Left ventricle myocardium superior (tissue), 1 donor: ENCODE measurements at places on chromosomes 5 and 9. TPM values are rescaled to one million over a fixed set of nuclear protein-coding genes. Genes with fewer than 3 reads are reported as not detected.

DNA sequence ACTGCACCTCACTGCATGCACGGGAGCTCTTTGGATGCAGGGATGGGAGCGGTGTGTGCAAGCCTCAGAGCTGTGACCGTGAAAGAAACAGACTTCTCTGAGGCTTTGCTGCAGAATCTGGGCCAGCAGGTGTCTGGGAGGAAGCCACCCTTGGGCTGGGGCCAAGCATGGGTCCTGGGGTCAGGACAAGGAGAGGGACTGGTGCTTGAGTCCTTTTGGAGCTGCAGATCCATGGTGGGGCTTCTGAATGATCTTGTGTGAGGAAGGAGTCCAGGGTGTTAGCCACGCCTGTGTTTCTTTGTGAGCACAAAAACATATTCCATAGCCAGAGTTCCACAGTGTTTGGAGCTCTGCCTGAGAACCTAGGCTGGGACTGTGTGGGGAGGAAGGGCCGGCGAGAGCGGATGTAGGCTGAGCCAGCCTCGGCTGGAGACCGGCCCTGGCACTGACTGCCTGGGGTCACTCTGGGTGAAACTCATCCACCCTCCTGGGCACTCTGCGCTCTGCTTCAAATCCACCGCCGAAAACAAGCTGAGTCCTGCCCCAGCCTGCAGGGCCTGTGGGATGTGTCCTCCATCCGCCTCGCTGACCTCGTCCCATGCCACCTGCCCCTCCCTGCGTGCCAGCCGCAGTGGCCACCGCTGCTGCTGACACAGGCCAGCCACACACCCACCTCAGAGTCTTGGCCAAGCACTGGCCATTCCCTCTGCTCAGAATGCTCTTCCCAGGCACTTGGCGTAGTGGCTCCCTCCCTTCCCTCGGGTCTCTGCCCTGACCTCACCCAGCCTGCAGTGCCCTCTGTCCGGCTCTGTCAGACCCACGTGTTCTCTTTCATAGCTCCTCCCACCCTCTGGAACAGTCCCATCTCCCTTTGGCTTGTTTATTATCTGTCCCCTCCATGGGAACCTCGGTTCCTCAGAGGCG is 26.7 kb downstream of the ERGIC1 start:
- peak; percentile 94 for DNase-seq

DNA sequence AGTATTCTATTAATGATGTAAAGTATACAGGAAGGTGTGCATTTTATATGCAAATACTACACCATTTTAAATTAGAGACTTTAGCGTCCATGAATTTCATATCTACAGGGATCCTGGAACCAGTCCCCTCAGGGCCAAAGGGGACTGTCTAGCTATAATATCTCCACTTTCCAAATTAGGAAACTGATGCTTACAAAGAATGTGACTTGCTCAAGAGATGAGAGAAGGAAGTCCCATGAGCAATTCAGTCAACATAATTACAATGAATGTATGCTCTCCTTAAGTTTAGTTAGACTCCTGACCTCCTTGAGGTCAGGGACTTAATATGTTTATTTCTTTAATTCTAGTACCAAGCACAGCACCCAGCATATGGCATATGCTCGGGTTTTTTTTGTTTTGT is 23.7 kb downstream of the NIPBL start:
- DNase-seq, result no peak

The EQTN gene
- not detected for total RNA-seq

The DMGDH gene
- 1.3 TPM for total RNA-seq

- no peak for DNase-seq
Observed at GRCh38 chr5:137481596-137481995, 17.5 kb downstream of the SPOCK1 start.

DNA sequence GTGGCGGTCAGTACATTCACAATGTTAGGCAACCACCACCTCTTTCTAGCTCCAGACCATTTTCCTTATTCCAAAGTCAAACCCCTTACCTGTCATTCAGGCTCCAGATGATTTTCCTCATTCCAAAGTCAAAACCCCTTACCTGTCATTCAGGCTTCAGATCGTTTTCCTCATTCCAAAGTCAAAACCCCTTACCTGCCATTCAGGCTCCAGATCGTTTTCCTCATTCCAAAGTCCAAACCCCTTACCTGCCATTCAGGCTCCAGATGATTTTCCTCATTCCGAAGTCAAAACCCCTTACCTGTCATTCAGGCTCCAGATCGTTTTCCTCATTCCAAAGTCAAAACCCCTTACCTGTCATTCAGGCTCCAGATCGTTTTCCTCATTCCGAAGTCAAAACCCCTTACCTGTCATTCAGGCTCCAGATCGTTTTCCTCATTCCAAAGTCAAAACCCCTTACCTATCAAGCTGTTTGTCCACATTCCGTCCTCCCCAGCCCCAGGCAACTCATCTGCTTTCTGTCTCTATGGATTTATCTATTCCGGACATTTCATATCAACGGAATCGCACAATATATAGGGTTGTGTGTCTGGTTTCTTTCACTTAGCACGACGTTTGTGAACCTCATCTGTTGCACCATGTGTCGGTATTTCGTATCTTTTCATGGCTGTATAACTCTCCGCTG is 5.2 kb downstream of the PLEKHG4B start:
- no peak for DNase-seq

DNA sequence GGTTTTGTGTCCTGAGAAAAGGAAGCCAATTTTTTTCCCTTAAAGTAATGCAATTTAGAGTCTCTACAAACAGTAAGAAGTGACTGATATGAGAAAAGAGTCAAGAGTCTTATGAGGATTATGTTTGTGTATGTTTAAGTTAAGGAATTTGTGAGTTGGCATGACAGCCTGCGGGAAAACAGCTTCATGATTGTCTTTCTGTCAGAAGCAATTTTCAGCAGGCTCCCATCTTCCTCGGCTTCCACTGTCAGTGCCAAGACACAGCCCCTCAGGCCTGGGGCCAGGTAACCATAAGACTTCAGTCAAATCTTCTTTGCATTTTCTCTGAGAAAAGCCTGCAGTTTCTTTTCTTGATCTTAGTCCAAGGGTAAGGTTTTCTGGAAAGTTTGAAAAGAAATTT is 17.0 kb upstream of the SELENOP start:
- DNase-seq, result no peak

GRCh38 chr9:69981686-69982445 is 61.8 kb upstream of the MAMDC2 start:
- no peak for DNase-seq

DNA sequence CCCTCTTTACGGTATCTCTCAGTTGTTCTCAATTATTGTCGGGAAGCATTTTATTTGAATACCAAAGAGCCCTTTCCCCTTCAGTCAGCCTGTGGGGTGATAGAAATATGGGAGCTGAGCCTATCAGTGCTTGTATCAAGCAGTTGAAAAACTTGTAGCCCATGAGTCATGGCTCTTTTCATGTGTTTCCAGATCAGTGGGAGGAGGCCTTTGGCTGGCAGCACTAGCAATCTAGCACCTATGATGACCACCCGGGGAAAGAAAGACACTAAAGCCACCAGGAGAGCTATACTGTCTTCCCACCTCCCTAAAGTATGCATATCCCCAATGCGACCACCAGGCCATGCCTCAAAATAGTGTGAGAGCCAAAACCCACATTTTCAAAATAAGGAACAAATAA is 696.9 kb upstream of the C9orf72 start:
- DNase-seq, result no peak

The PBX3 gene
- 50.4 TPM for total RNA-seq

DNA sequence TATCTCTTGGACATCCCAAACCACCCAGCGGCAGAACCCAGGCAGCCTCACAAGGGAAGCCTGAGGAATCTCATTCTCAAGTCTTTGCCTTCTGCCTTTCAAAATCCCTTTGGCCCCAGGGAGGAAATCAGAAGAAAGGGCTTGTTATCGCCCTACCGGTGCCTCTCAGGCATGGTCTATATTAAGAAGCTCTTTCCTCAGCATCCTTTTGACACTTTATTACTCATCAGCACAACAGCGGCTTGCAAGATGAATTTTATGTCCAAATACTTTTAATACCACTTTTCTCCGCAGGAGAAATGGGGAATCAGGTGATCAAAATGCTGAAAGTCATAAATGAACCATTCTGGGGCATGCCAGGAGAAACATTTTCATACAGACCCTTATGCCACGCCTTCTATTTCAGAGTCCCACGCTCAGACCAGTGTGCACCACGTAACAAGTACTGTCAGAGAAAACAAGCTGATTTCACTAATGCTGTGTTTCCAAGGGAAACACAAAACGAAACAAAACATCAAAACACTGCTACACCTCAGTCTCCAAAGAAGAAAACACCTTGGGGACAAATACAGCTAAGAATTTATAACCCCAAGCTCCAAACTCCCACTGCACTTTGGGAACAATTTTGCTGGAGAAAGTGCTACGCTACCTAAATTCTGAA is 30.0 kb downstream of the RAPGEF1 start:
- DNase-seq, result no peak

DNA sequence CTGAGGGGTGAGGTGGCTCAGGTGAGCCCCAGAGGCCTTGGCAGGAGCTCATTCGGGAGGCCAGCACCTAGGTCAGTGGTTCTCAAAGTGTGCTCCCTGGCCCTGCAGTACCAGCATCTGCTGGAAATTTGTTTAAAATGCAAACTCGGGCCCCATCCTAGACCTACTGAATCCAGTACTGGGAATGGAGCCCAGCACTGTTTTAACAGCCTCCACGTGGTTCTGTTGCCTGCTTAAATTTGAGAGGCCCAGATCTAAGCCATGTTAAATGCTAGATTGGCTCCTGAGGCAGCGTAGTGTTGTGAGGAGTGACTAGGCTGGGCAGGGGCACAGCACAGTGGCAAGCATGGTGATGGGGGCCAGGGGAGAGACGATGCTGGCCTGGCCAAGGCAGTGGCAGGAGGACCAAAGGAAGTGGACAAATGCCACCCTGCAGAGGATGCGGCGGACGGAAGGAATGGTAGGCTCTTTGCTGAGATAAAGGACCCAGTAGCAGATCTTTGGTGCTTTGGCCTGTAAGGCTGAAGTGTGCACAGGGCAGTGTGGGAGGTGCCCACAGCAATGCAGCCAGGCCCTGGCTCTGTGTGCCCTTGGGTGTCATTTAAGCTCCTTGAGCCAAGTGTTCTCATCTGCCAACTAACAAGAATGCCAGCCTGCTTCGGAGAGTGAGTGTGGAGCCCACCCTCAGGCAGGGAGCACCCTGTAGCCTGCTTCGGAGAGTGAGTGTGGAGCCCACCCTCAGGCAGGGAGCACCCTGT is 4.2 kb downstream of the PRR7 start:
- no peak for DNase-seq

DNA sequence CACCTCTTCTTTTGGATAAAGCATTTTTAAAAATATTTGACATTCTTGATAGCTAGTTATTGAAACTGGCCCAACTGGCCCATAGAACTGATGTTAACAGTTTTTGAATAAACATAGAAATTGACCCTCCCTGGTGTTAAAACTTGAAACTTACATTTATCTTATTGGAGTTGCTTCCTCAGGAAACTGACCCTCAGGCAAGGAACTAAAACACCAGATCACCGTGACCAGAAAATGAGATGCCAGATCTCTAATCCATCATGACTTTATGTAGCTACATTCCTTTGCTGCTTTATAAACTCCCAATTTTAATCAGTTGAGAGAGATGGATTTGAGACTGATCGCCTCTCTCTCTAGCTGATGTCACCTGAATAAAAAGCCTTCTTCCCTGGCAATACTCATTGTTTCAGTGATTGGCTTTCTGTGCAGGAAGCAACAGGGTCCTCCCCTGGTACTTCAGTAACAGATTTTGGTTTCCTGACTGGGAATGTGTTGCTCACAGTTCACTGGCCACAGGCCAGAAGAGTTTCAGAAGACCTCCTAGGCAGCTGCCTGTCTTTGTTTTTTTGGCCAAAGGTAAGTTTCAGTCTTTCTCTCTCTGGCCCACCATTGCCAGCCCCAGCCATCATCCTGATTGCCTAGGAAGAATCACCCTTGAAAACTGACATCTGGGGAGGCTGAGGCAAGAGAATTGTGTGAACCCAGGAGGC is 212.4 kb downstream of the DTWD2 start:
- no peak for DNase-seq

DNA sequence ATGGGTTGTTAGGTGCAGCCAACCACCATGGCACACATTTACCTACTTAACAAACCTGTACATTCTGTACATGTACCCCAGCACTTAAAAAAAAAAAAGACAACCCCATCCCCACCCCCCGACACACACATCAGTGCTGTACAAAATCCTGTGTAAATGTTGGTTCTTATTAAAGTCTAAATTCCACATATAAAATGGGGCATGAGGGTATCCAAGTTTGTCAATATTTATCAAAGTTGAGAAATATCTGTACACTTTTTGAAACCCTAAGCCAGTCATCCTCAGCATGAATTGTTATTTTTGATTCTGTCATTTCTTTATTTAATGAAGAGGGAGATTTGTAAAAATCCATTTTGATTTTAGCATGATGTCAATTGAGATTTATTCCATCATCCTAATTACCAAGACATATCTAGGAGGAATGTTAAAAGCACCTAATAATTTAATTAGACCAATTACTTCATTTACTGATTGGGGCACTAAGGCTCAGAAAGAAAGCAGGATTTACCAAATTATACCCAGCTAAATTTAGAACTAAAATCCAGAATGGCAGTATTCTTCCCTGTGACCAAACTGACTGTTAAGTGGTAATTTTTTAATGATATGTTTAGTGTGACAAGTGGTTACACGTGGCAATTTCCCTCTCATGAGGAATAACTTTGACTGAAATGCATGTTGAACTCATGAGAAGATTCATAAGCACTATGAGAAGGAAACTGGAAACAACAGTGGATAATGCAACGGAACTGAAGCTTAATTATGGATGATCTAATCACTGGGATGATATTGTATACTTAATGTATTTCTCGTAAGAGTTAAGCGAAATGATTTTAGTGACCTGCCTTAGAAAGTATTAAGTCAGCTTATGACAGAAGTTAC is 195.9 kb downstream of the SGCD start:
- no peak for DNase-seq

GRCh38 chr9:35537913-35538312 is 48.0 kb downstream of the RUSC2 start:
- DNase-seq, result peak; percentile 75

- no peak for DNase-seq
Observed at GRCh38 chr5:68872088-68872839, 221.6 kb upstream of the SLC30A5 start.
